ENCODE measurements at places on chromosomes 3 and 15. TPM values are rescaled to one million over a fixed set of nuclear protein-coding genes. Genes with fewer than 3 reads are reported as not detected.

Gene PCLAF
- total RNA-seq: 25.1 TPM

Gene SOX2
- total RNA-seq: not detected

Gene CACNA1D
- total RNA-seq: not detected

Gene CHSY1
- 27.8 TPM for total RNA-seq

Gene CLDN16
- 0.06 TPM for total RNA-seq

Gene RARRES1
- 2.1 TPM for total RNA-seq

Gene CSTA
- not detected for total RNA-seq

Gene GOLGA6B
- total RNA-seq: not detected

Gene GRK7
- total RNA-seq: under 0.01 TPM

Gene ACKR2
- total RNA-seq: 0.16 TPM

Gene KIF7
- total RNA-seq: 0.81 TPM

Gene DOCK3
- under 0.01 TPM for total RNA-seq

Gene CSPG4
- total RNA-seq: 4.7 TPM

Gene ROPN1
- not detected for total RNA-seq

Gene GP5
- 0.06 TPM for total RNA-seq

Gene ANKUB1
- total RNA-seq: not detected

Gene CD80
- not detected for total RNA-seq

Gene DYNLT2B
- total RNA-seq: 5.0 TPM

Gene PLXNB1
- total RNA-seq: 46.9 TPM

Gene ENTPD3
- total RNA-seq: not detected

Gene MORC1
- total RNA-seq: not detected

Gene ACTRT3
- total RNA-seq: 1.5 TPM

Gene GXYLT2
- total RNA-seq: under 0.01 TPM

Gene UNC13C
- not detected for total RNA-seq

Gene ZNF80
- total RNA-seq: not detected

Gene SLC38A3
- 0.13 TPM for total RNA-seq

Gene CHRD
- total RNA-seq: 0.16 TPM

Gene C15orf62
- total RNA-seq: 1.6 TPM

Gene RBP2
- total RNA-seq: not detected

Gene ACOX2
- 4.9 TPM for total RNA-seq

Gene SLC4A7
- 92.1 TPM for total RNA-seq

Gene STX19
- not detected for total RNA-seq

Gene GUCA1C
- not detected for total RNA-seq

Gene RBPMS2
- total RNA-seq: not detected

Gene TM4SF18
- total RNA-seq: 498 TPM

Gene CD276
- total RNA-seq: 82.4 TPM

Gene DUOXA2
- not detected for total RNA-seq

Gene DTX3L
- total RNA-seq: 14.2 TPM

Gene EXD1
- not detected for total RNA-seq

Gene TMEM212
- not detected for total RNA-seq

Gene ANKRD63
- total RNA-seq: not detected

Gene MDFIC2
- total RNA-seq: not detected

Measured in bladder microvascular endothelial cell (primary cell).